Left renal pelvis (tissue), 4 donors: ENCODE measurements at places on chromosomes 4 and X. TPM values are rescaled to one million over a fixed set of nuclear protein-coding genes. Genes with fewer than 3 reads are reported as not detected.

DNA sequence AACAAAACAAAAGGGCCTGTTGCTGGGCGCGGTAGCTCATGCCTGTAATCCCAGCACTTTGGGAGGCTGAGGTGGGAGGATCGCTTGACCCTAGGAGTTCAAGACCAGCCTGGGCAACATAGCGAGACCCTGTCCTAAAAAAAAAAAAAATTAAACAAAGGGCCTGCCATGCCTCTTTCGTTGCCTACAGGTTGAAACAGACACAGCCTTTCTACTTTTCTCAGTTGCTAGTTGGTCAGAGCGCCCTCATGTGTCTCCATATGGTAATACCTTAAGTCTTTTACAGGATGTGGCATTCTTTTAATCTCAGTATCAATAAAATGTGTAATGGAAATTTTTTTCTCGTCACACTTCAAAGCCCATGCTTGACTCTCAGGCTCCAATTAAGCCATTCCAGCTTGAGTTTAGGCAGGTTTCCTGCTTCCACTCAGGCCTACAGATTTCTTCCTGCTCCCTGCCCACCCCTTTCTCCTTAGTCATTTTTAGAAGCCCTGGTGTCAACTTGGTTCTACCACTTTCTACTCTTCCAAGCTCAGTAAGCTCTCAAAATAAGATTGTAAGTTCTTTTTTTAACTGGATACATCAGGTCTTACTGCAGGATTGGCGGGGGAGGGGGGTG lies 4.6 kb upstream of the SOWAHD start:
- DNase-seq: no peak

DNA sequence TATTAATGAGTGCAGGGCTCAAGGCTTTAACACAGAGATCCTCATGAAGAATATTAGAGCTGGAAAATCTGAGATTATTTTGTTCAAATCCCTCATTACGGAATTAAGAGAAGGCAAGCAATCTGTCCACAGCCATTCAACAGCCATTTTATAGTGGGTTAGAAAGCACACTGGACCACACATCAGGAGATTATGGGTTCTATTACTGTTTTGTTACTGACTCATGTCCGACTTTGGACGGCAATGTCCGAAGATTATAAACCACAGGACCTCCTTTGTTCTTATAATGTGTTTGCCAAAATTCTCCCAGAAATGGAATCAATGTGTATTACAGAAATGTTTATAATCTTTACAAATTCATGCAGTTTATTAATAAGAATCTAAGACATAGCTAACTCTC lies 8.1 kb downstream of the LAMTOR3 start:
- no peak for DNase-seq

GRCh38 chrX:79089896-79090584 lies 54.4 kb upstream of the GPR174 start:
- no peak for DNase-seq

Gene MAGEA9B
- polyA plus RNA-seq: not detected

Gene PTPN13
- polyA plus RNA-seq: 158 TPM

GRCh38 chr4:13347517-13348125 lies 136.5 kb downstream of the RAB28 start:
- no peak for DNase-seq

GRCh38 chrX:13774696-13775095 lies 40.1 kb downstream of the OFD1 start:
- no peak for DNase-seq

Gene SETD7
- polyA plus RNA-seq: 15.0 TPM
